Mesenteric fat pad (tissue), 1 donor: ENCODE measurements at places on chromosomes 11 and 22.

DNA sequence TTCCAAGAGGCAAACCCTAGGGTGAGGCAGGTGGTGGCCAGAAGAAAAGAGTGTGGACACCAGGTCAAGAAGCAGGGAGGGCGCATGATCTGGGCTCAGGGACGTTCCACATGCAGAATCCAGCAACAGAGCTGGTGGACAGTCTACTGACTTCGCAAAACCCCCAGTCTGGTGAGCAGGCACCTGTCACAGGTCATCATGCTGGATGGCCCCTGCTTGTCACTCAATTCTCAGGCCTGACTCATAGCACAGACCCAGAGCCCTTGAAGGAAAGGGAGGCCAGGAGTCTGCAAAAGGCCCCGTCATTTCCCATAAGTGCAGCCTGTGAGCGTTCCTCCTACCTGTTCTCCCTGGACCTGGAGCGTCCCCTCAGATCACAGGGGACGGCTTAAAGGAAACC lies 18.2 kb downstream of the APOL4 start:
- DNase-seq = no peak

DNA sequence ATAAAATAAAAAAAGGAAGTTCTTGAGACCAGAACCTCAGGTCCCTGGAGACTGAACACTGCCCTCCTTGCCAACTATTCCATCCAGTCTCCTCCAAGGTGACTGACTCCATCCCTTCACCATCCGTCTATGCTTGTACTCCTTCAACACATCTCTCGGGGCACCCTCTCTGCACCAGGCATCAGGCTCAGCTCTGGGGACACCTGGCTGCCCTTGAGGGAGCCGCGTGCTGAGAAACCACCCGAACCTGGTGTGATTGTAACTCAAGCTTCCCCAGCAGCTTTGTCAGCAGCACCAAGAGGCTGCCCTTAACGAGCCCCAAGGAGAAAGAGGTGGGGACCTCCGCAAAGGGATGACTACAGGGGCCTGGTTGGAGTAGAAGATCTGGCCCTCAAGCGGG lies 1.7 kb downstream of the PTPN5 start:
- no peak for DNase-seq

DNA sequence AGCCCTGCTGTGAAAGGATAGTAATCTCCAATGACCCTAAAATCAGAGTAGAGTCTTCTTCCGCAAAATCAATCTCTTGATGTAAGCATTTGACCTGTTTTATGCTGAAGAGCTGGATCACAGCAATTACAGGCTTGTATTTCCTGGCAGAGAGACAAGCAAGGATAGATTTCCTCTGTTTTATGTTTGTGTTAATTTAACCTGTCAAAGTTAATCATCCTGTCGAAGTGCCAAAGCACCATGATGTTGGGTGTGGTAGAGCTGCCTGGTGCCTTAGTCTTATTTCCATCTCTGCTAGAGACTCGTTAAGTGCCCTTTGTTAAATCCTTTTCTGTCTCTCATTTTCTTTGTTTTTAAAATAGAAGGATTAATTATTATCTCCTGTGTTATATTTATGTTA lies 248.1 kb downstream of the CNTN5 start:
- no peak for DNase-seq

GRCh38 chr11:123218451-123218850 lies 23.4 kb upstream of the CLMP start:
- no peak for DNase-seq

- no peak for DNase-seq
These were observed 35.9 kb upstream of the HORMAD2 start for GRCh38 chr22:30044369-30044768.

DNA sequence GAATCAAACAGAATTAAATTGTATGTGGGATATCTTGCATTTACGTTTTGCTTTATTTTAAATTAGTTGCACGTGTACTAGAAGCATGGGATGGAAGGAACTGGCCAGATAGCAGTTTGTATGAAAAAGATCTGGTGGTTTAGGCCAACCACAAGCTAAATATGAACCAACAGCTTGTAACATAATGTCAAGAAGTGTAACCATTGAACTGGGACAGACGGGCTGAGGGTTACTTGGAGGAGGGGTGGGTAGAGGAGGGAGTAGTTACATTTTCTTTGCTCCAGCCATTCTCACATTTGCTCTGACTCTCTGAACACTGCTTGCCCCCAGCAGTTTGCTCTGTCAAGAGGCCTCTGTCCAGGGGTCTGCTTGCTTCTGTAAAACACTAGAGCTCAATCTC lies 31.7 kb upstream of the CXCR5 start:
- DNase-seq = no peak

DNA sequence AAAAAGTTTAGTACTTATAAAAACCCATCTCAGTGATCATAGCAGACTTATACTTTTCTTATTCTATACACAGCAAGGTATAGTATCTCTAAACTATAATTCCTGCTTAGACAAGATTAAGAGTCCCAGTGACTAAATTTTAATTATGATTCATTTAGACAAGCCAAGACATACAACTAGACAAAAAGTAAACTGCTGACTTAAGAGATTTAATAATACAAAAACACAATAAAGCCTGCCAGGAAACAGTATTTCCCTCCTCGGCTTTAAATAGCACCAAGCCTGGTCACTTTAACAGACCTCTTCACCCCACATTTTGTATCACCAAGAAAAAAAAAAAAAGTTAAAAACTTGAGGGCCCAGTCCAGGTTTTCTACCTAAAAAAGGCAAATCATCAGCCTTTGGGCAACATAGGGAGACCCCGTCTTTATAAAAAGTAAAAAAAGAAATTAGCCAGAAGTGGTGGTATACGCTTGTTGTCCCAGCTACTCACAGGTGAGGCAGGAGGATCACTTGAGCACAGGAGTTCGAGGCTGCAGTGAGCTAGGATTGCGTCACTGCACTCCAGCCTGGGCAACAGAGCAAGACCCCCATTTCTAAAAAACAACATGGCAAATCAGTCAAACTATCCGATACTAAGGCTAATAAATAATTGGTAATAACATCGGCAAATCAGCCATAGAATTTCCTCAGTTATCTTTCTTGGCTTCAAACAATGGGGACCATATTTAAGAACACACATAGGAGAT lies 53.8 kb downstream of the SIK3 start:
- no peak for DNase-seq

DNA sequence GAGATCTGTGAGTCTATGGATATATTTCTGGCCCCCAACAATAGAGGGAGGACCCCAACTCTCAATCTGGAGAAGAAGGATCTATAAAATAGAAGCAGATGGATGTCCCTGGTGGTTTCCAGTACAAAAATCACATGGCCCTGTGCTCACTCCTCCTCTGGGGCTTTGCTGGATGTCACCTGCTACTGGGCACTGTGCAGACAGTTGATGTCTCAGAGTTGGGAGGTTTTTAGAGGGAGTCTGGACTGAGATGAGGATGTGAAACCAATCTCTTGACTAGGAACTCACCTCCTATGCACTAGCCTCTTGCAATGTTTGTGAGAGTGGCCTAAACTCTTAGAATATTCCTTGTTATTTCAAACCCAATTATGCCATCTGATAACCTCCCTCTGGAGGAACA lies 107.2 kb downstream of the SCN3B start:
- DNase-seq = no peak

DNA sequence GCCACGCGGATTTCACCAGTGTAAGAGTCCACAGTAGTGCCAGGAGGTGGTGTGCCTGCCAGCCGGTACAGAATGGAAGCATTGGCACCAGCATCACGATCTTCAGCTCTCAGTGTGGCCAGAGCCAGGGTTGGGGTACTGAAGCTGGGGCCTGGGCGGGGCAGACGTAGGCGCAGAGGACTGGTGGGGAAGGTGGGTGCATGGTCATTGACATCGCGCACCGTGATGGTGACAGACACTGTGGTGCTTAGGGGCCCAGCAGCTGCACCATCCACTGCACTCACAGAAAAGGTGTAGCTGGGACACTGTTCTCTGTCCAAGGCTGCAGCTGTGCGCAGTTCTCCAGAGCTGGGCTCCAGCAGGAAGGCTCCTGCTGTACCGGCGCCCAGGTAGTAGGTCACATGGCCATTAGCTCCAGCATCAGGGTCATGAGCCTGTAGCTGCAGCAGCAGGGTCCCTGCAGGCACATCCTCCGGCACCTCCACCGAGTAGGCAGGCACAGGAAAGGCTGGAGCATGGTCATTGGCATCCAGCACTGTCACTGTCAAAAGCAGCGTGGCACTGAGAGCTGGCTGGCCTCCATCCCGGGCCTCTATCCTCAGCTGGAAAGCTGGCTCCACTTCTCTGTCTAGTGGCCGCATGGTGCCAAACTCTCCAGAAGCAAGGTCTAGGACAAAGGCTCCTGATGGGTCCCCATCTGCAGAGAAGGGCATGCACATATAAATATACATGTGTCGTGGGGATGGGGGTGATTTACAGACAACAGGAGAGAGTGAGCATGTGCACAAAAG lies 7.9 kb upstream of the TPP1 start:
- DNase-seq = no peak

GRCh38 chr11:122399375-122399774 lies 256.1 kb upstream of the UBASH3B start:
- no peak for DNase-seq

DNA sequence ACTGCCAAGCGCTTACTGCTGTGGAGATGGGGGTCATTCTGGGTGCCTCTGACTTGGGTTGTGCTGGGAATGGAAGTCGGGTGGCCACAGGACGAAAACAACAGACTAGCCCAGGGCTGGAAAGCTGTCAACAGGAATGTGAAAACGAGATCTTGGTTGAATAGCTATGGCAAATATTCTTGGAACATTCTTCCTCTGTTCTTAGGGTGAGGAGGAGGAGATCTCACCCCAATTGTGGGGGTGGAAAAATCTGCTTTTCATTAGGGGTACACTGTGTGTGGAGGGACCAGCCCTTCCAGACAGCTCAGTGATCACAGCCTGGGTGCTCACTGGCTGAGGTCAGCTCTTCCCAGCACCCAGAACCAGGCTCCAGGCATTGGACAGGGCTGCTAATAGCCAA lies 52.0 kb upstream of the PRSS23 start:
- DNase-seq = no peak

- DNase-seq = no peak
These were observed 342 bp downstream of the EFCAB6 start for GRCh38 chr22:43811777-43812148.

- DNase-seq = no peak
These were observed 143.5 kb downstream of the NXPE2 start for GRCh38 chr11:114821621-114822412.

- DNase-seq = no peak
These were observed 52.8 kb downstream of the OSBP2 start for GRCh38 chr22:30747493-30747892.

GRCh38 chr22:31544481-31545480 lies 48.4 kb downstream of the SFI1 start:
- DNase-seq = no peak

GRCh38 chr11:12042215-12042676 lies 33.8 kb upstream of the DKK3 start:
- no peak for DNase-seq

- DNase-seq = no peak
These were observed 22.4 kb downstream of the XRRA1 start for GRCh38 chr11:74926304-74927030.

DNA sequence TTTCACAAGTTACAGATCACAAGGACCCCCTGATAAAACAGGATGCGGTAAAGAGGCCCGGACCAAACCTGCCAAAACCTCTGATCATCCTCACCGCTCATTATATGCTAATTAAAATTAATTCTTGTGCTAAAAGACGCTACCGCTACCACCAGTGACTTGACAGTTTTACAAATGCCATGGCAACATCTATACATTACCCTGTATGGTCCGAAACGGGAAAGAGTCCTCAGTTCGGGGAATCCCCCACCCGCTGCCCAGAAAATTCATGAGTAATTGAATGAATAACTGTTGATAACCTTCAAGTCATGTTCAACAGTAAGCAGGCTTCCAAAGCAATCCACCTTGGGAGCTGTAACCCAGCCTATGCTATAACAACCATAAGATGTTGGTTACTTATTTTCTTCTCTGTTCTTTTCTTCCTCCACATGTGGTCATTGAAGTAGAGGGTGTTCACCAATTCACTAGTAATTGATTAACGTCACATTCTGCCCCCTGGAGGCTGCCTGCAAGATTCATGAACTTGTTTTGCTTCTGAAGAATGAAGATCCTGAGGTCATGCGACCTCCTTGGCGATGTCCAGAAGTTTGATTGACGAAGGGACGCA lies 20.6 kb downstream of the APOBEC3H start:
- no peak for DNase-seq

DNA sequence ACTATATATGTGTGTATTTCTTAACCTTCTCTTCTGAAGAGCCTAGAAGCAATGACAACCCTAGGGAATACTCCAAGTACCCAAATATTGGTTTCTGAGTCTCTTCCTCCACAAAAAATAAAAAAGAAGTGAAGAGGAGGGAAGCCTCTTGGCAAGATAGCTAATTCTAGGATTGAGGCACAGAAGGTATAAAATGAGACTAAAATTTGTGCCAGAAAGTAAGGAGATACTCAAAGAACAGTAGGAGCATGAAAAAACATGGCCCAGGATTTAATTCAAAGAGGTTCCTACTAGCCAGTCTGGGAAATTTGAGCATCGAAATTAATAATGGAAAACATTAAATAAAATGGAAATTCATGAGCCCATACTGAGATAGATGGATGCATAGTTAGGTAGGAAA lies 112.1 kb downstream of the PAX6 start:
- DNase-seq = no peak
